ENCODE measurements at places on chromosomes 12 and 14.

DNA sequence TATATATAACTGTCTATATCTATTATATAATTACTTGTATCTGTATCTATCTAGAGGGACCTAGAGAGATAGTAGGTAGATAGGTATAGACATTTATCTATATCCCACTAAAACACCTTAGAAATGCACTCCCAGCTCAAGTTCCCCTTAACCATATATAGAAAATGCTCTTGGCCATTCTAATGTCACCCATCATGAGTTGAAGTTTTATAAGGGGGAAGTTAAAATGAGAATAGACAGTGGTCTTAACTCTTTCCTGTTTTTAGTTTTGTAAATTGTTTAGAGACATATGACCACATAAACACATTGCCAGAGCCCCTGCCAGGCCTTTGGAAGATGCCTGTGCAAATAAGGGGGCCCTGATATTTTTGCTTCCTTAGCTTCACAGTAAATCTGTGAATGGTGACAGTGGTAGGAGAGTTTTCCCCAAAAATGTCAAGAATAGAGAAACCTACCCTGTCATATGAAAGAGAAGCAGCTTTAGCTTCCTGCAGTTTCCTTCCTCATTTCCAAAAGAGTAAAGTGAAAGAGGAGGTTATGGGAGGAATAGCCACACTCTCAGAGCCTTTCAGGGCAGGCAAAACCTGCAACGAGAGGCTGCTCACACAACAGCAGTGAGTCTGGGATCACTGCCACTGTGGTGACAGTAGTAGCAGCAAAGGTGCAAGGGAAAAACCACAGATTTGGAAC, 45.5 kb downstream of the MGST1 start:
- no peak for DNase-seq

- no peak for DNase-seq
These were observed 9.2 kb upstream of the MYL6B start for GRCh38 chr12:56143217-56143616.

GRCh38 chr14:67166450-67166853, 22.8 kb upstream of the GARIN2 start:
- DNase-seq: peak; percentile 40

- DNase-seq: peak; percentile 88
These were observed 1599.6 kb upstream of the TMEM132C start for GRCh38 chr12:126667339-126667738.

GRCh38 chr12:81206429-81206828, 128.6 kb downstream of the ACSS3 start:
- DNase-seq: no peak

DNA sequence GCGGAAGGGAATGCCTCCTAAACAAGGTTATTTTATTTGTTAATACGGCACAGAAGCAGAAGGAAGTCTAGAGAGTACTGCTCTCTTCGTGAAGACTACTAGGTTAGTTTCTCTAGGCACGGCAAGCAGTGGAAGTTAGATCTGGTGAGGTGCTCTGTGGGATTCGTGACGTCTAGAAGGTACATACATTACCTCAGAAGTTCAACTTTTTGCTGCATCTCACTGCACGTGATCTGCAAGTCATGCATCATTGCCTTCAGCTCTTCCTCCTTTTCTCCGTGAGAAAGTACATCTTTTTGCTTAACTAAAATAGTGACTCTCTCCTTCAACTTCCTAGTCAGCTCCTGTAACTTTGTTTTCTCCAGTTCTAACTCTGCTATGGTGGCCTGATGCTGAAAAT, 74.7 kb downstream of the NIN start:
- no peak for DNase-seq

DNA sequence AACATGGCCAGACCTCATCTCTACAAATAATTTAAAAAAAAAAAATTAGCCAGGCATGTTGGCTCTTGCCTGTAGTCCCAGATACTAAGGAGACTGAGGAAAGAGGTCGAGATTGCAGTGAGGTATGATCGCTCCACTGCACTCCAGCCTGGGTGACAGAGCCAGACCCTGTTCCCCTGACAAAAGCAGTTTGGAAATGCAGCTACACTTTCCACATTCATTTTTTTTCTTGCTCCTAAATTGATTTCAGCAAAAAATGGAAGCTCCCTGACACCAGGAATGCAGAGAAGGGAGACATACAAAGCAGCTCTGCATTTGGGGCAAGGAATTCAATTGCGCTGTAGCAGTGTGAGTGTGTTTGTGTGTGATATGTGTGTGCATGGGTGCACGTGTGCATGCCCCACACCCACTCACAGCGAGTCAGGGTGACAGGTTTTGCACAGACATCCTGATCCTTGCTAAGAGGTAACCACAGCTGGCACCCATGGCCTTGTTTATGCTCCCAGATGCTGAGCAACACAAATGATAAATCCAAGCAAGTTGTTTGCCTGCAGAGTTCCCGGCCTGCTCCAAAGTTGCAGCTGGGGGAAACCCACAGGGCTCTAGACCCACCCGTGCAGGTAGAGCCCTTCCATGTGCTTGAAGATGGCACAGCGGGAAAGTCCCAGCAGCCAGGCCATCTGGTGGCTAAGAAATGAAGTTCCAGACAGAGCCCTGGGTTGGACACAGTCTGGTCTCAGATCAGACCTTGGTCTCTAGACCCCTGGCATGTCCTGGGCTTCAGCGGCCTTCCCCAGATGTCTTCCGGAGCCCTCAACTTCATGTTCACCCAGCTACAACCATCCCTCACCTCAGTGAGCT, 25.9 kb upstream of the BDKRB2 start:
- DNase-seq: no peak

DNA sequence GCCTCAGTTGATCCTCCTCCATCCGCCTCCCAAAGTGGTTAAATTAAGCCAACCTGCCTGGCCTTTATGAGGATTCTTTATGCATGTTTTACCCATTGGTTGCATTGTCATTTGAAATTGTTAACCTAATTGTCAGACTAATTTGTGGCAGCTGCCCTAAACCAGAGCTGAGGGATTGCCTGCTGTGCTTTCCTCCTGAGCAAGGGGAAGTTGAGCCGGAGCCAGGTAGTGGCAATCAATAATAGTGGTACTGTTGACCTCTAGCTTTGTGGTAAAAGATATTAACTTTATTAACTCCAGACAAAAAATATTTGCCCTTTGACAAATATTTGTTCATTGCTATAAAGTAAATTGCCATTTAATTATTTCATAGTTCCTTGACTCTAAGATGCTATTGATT, 5.6 kb upstream of the HEBP1 start:
- no peak for DNase-seq

GRCh38 chr12:22121224-22121623, 75.2 kb downstream of the CMAS start:
- DNase-seq: no peak

DNA sequence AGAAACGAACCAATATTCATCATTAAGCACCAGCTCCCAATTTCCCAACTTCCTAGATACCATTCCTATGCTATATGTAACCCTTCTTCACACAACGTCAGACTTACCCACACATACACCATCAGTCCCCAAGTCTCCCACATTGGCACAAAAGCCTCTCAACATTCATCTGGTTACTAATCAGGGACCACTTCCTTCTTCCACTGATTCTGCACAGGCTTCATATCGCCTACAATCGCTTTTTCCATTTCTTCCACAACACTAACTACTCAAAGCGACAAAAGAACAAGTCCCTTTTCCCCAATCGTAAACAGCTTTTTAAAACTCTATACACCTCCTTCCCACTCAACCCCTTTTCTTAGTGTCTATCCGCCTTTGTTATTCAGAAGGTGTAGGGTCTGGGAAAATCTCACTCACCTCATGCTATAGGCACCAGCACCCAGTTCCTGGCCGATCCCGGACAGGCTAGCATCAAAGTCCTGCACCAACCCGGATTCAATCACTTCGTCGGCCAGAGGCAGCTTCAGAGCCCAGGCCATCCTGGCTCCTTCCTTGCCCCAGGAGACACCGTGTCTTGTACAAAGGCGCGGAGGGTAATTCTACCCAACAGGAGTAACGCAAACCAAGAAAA, 936 bp downstream of the TFCP2 start:
- DNase-seq: no peak

DNA sequence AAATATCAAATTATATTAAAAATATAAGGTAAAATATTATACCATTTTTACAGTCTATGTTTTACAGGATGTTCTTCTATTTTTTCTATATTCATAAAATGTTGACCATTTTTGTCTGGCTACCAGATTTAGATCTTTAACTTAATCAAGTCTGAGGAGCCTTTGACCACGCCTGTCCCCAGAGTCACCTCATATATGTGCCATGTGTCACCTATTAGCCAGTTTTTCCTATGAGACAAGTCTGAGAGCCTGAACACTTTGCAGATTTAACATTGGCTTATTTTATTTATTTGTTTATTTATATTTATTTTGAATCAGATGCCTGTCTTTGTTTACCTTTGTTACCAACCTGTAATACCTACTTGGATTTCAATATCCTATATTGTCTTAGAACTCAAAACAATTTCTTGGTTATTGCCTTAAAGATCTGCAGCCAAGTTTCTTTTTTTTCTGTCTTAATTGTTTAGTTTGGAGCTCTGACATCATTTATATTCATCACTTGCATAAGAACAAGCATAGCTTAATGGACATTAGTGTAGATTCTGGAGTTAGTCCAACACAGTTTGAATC, 116.2 kb upstream of the ALX1 start:
- DNase-seq: no peak

DNA sequence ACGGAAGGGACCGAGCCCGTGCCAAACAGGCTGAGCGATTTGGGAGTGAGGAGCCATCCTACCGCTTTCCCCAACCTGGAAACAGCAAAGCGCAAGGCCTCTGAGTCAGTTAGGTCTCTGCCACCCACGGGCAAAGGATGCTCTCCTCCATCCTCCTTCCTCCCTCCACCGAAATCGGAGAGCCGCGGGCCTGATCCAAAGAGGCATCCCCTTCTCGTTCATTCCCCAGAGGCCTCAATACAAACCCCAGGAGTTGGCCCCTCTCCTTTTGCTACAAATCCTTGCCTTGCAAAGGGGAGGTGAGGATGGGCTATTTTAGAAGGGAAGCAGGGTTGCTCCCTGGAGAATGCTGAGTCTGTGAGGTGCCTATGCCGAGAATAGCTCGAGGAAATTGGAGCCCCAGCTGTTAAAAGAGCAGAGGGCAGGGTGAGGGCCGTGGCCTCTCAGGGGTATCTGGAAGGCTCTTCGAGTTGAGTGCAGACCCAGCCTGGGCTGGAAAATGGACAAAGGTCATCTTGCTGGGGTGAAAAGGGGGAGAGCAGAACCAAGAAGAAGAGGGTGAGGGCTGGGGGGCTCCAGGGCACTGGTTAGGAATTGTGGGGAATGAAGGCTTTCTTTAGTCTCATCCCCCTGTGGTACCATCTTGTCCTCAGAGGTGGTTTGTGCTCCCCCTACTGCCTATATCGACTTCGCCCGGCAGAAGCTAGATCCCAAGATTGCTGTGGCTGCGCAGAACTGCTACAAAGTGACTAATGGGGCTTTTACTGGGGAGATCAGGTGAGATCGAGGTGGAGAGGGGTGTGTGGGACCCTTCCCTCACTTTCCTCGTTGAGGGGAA, 1.1 kb downstream of the TPI1 start:
- DNase-seq: no peak

DNA sequence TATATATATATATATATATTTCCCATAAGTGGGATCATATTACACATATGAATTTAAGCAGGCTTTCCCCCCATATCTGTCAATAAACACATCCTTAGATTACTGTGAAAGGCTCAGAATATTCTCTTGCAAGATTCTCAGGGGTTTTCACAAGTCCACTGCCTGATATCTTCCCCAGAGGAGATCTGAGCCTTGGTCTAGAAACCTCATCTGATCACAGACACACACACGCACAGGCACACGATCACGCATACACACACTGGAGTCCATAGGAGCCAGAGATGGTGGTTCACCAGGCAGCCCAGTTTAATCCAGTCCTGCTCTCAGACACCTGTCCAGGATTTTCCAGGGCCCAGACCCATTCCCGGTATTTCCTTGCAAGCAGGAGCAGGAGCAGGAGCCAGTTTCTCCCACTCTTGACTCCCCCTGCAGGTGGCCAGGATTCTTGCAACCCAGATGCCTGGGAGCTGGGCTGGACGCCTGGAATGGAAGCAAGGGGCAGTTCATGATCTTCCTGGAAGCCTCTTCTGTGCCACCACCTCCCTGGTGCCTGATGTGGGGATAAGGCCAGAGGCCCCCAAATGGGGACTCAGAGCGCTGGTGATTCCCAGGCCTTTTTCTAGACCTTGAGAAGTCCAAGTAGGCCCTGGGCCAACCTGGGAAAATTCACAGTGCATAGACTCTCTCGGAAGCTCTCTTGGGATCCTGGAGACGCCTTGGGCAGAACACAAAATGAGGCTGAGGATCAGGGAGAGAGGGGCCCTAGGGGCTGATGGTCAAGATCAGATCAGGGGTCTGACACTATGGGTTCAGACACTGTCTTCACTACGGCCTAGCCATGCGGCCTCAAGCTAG, 16.5 kb upstream of the KRT78 start:
- DNase-seq: peak; percentile 32

DNA sequence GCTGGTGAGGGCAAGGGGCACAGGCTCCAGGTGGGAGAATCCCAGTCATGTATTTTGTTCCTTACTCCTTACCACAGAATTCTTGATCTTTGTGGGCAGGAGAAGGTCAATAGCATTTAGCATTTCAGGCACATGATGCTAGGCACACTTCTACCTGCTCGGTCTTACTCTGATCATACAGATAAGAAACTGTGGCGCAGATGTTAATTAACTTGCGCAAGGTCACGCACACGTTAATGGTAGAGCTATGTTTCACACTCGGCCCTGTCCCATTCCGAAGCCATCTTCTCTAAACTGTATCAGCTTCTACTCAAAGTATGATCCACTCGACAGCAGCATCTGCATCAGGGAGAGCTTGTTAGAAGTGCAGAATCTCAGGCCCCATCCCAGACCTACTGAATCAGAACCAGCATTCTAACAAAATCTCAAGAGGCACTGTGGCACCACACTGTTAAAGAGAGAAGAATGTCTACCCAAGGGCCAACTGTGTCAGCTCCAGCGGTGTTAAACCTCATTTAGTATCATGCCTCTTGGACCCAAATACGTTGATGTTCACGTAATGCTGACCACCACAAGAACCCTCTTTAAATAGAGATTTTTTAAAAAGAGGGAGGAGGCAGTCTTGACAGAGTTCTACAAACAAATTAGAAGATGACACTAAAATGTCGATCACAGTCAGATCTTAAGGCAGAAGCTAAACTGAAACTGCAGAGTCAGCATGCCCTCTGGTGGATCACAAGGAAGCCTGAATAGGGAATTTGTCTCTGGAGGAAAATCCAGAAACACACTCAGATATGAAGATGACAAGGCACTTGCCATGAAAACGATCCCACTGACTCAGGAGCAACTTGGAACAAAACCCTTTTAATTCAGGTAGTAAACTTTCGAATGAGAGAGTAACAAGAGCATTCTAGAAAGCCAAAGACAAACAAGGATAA, 7.3 kb downstream of the STXBP6 start:
- peak; percentile 69 for DNase-seq

- DNase-seq: peak; percentile 52
These were observed 57.1 kb upstream of the PCED1B start for GRCh38 chr12:47022296-47022695.

DNA sequence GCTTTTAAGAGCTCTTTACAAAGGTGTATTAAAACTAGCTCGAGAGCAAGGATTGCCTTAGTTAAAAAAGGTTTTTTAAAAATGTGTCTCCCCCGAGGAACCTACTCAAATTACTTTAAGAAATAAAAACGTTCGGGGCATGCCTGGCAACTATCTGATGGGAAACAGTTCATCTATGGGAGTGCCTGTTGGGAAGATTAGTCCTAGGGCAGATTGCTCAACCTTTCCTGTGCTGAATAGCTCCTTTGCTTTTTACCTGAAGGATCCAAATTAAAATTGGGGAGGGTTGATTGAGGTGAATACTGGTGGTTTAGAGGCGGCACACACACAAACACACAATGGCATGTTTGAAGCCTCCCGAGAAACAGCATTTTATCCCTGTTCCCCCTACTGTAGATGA, 541.4 kb upstream of the ATP2B1 start:
- DNase-seq: no peak

- DNase-seq: peak; percentile 61
These were observed 10.0 kb downstream of the LRCOL1 start for GRCh38 chr12:132600048-132601032.

Measured in fibroblast of gingiva (primary cell).